ENCODE measurements at places on chromosomes 1 and 21.

GRCh38 chr1:192730198-192730597 is 78.6 kb upstream of the RGS2 start:
- no peak for DNase-seq

DNA sequence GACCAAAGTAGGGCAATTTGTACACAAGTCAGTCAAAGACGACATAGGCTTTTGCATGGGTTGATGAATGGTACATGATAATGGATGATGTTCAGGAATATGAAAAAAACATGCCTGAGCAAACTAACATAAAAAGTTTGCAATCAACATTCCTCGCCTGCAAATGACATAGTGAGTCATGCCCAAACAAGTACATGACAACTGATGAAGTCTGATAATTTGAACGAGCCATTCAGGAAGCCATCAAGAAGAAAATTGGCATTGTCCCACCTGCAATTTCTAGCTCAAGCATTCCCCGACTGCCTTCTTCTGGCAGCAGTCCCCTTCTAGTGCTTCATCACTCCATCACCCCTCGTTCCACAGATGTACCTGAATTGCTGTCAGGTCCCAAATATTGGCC is 118.4 kb upstream of the NR5A2 start:
- no peak for DNase-seq

- DNase-seq = no peak
These were observed 27.5 kb upstream of the NCAM2 start for GRCh38 chr21:20970691-20971090.

GRCh38 chr21:20649231-20649630 is 349.0 kb upstream of the NCAM2 start:
- DNase-seq = no peak

DNA sequence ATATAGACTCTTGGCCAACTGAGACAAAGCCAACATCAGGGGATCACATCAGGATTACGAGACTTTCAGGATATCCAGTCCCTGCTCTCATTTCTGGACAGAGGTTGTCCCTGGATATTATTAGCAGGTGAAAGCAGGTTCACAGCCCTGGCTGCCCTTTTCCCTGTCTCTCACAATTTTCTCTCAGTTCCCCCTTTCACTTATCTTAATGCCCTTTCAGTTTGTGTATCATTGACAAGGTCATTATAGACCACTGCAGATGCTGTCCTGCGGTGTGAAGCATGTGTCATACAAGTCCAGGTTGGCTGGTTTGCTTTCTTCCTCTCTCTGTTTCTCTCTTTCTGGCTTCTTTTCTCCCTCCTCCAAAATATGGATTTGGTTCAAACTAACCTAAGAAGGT is 2.1 kb upstream of the KLHDC9 start:
- no peak for DNase-seq

Measured in pancreas (tissue), 10 donors.